ENCODE measurements at places on chromosomes 12 and 14. TPM values are rescaled to one million over a fixed set of nuclear protein-coding genes. Genes with fewer than 3 reads are reported as not detected.

Gene ATF1
- total RNA-seq: 24.2 TPM

Gene SPIC
- 1.5 TPM for total RNA-seq

DNA sequence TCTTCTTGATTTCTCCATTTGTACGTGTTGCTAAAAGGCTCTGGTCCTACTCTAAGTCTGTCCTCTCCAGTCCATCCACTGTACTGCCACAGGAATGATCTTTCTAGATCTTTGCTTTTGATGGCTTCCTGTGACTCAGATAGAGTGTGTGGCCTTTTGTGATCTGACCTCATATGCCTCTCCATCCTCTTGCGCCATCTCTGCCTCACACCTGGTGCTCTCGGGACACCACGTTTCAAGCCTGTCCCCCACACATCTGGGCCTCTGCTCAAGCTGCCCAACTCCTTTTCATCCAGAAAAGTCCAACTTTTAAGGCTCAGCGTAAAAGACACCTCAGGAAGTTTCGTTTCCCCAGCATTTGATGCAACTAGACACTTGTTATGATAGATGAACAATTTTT lies 39.0 kb downstream of the DCAF4 start:
- ATAC-seq: no peak

DNA sequence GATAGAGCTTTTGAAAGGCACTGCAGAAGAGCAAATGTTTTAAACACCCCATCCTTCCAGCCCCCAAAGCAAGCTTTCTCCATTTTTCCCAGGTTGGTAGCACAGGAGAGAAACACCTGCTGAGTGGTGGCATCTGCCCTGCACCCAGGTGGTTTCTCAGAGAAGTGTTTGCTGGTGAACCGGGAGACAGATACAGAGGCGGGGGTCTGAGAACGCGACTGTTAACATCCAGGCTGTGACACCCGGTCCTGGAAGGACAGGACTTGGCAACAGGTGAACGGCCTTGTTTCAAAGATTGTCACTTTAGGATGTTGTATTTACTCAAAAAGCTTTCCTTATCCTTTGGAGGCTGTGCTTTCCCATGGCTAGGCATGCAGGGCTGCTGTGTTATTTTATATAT lies 18.5 kb downstream of the MMAB start:
- ATAC-seq: no peak

- ATAC-seq: no peak
Observed at GRCh38 chr12:49369411-49370145, 2.3 kb downstream of the SPATS2 start.

DNA sequence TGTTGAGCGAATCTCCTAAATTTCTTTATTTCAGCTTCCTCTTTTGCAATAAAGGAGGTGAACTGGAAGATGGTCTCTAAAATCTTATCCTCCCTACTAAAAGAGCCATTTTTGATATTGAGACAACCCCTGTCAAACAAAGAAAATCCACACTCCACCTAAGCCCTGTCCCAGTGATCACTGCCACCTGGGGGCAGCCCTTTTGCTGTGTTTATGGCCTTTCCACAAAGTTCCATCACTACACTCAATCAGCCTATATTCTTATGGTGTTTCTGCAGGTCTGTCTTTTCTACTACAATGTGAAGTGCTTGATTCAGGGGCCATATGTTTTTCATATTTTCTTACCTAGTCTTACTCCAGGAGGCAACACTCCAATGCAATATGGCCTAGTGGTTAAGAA lies 163.7 kb downstream of the BMP4 start:
- ATAC-seq: no peak

DNA sequence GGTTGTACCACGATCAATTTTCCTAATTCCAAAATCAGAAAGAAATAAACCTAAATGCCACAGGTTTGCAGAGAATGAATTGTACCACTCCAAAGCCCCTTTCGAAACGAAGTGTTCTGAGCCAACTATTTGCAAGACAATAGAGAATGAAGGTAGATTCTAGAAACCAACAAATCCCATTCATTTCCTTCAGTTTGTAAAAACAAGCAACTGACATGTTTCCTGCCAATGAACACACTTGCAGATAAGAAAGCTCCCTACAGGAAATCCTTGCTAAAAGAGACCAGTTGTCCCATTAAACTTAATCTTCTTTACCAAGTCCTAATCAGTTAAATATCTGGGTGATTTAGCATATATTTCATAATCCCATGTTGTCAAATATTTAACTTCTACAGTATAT lies 198.4 kb upstream of the FOXN3 start:
- ATAC-seq: no peak

Gene KCNJ8
- 1.5 TPM for total RNA-seq

Gene LRRC10
- total RNA-seq: 0.33 TPM

Gene TC2N
- 0.60 TPM for total RNA-seq
